Activated CD8-positive, alpha-beta T cell treated with anti-CD3 and anti-CD28 coated beads, Interleukin-2, amount 10 ng/mL, durations not matched to agents 7 days and 5 days (primary cell): ENCODE measurements at places on chromosomes 3 and 15. TPM values are rescaled to one million over a fixed set of nuclear protein-coding genes. Genes with fewer than 3 reads are reported as not detected.

Gene FBXW12
- not detected for total RNA-seq

Gene TRPM7
- total RNA-seq = 38.0 TPM

Gene FEZF2
- not detected for total RNA-seq

Gene THRB
- total RNA-seq = not detected

Gene SLC6A1
- not detected for total RNA-seq
